ENCODE measurements at places on chromosomes 13 and 19. TPM values are rescaled to one million over a fixed set of nuclear protein-coding genes. Genes with fewer than 3 reads are reported as not detected.

Gene PTH2
- not detected for total RNA-seq

Gene ELAVL3
- total RNA-seq = not detected

Gene TLE6
- total RNA-seq = 1.6 TPM

Gene ZNF878
- total RNA-seq = 0.17 TPM
